Lung (tissue), 17 donors: ENCODE measurements at places on chromosomes 1 and 21.
A peak's percentile ranks its signal among the peaks of the same experiment; 100 is the strongest.

- peak; percentile 95 for DNase-seq
Measured at GRCh38 chr1:204072931-204073836, at the start of gene SOX13. SOX13 (plus strand) TSS chr1:204073115; CDS start chr1:204112916, 39,801 bp downstream.

GRCh38 chr1:77977989-77978292, 931 bp downstream of the FUBP1 start:
- no peak for DNase-seq

DNA sequence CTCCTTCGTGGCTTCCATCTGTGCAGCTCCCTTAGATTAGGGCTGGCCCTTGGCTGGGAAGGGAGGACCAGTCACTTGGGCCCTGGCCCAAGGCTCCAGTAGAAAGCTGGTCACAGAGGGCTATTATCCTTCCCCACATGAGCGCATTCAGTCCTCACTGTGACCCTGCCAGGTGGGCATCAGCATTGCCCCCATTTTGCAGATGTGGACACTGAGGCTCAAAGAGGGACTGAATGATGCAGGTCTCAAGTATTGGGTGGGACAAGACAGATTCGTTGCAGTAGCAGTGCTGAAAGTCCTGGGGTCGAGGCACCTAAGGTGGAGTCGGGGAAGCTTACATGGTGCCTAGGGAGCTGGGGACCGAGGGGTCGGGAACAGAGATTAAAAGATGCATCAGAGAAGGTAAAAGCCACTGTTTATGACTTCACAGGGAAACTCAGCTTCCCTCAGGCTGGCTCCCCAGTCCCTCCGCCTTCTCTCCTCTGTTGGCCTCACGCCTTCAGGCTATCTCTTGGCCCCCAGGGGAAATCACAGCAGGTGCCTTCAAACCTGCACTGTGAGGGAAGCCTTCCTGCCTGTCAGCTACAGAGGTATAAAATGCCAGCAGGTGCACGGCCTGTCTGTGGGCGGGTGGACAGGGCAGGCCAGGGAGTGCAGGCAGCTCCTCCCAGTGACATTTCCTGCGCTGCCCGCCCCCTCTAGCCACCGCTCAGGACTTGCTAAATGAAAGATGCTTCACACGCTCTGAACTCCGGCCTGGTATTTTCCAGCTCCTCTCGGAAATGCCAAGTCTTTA, 178.4 kb downstream of the GRIK3 start:
- no peak for DNase-seq

- DNase-seq, result no peak
Measured at GRCh38 chr1:63739452-63739851, 34.4 kb upstream of the ROR1 start.

- no peak for DNase-seq
Measured at GRCh38 chr1:160779626-160780397, 16.2 kb upstream of the LY9 start.

DNA sequence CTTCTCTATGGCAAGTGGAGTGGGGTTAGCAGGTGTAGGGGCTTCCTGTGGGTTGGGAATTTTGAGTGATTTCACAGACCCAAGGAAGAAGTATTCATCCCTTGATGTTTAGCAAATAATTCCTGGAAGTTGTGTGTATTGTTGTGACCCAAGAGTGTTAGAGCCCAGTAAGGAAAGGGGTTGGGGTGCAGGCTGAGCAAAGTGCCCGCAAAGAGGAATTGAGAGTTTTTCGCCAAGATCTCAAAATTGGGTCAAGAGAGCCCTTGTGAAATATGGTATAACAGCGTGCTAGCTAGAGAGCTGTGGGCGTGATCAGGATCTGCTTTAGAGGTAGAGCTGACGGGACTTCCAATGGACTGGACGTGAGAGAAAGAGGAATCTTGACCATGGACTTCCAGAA, 73.0 kb upstream of the LAPTM5 start:
- DNase-seq, result no peak
